NCI-H774 (cell line): ENCODE measurements at places on chromosomes 12 and 14.

GRCh38 chr12:49730568-49731101 is 10.7 kb upstream of the TMBIM6 start:
- no peak for DNase-seq

DNA sequence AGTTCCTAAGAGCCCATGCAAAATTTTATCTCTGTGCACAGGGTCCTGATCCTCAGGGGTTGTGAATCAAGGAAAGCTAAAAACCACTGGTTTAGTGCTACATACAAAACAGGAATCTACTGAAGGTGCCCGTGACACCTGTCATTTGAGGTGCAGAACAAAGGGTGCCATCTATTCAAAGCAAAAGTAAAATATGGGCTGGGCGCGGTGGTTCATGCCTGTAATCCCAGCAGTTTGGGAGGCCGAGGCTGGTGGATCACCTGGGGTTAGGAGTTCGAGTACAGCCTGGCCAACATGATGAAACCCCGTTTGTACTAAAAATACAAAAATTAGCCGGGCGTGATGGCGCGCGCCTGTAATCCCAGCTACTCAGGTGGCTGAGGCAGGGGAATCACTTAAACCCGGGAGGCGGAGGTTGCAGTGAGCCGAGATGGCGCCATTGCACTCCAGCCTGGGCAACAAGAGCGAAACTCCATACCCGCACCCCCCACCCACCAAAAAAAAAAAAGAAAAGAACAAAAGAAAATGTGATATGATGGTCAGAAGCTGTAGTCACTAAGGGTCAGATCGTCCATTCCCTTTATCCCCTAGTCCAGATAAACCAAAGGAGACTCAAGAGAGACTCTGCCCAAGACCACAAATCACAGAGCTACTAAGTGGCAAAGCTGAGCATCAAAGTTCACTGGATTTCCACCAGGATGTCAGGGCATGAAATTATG is 3.4 kb downstream of the PPTC7 start:
- DNase-seq, result no peak

- DNase-seq, result no peak
These were observed 290.8 kb downstream of the EMP1 start for GRCh38 chr12:13487326-13487725.

GRCh38 chr14:100775831-100776591 is 49.3 kb downstream of the DLK1 start:
- DNase-seq, result no peak

GRCh38 chr12:75660107-75660530 is 148.7 kb upstream of the KRR1 start:
- DNase-seq, result no peak

DNA sequence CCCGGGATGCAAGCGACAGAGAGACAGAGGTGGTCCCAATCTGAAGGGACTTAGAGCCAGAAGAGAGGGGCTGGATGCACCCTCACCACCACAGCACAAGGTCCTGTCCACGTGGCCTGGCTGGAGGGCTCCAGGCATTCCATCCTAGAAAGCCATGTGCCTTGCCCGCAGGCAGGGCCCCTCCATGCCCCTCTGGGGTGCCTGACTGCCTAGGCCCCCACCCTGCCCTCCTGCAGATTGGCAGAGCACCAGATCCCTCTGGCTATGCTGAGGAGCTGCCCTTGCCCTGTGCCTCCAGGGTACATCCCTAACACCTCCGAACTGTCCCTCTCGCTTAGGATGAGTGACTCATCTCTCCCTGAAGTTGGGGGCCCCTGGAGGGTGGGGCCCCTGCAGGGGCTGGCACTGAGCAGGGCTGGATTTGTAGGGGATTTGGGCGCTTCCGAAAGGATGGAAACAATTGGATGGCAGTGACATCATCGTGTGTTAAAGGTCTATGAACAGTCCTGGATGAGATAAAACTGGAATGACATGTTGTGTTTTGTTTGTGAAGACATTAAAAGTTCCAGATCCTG is 50.9 kb downstream of the CHGA start:
- DNase-seq, result no peak

DNA sequence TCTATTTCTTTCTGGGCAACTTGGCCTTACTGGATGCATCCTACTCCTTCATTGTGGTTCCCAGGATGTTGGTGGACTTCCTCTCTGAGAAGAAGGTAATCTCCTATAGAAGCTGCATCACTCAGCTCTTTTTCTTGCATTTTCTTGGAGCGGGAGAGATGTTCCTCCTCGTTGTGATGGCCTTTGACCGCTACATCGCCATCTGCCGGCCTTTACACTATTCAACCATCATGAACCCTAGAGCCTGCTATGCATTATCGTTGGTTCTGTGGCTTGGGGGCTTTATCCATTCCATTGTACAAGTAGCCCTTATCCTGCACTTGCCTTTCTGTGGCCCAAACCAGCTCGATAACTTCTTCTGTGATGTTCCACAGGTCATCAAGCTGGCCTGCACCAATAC is 5.3 kb downstream of the OR4N5 start:
- no peak for DNase-seq

GRCh38 chr12:21350975-21351374 is 16.3 kb upstream of the SLCO1A2 start:
- DNase-seq, result peak; percentile 23

GRCh38 chr12:101946233-101946611 is 68.8 kb downstream of the DRAM1 start:
- DNase-seq, result no peak

GRCh38 chr12:92943482-92944250 is 14.6 kb upstream of the EEA1 start:
- DNase-seq, result no peak

- DNase-seq, result no peak
These were observed 8.9 kb downstream of the CORO1C start for GRCh38 chr12:108722463-108722862.

- DNase-seq, result no peak
These were observed 97.6 kb upstream of the SLC38A2 start for GRCh38 chr12:46470036-46470627.

GRCh38 chr12:89238593-89238992 is 113.7 kb downstream of the DUSP6 start:
- DNase-seq, result no peak

DNA sequence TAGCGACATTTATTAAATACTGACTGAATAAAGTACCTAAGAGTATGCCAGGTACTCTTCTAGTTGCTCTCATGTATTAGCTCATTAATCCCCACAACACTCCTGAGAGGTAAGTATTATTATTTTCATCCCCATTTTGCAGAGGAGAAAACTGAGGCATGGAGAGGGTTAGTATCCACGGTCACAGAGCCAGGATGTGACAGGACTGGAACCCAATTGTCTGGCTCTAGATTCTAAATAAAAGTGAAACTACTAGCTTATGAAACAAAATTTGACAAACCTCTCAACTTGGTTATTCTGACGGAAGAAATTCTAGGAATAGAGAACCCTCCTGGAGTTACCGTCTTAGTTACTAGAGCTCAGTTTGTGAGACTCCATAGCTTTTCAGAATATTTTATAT is 112.2 kb downstream of the CHST11 start:
- DNase-seq, result no peak

DNA sequence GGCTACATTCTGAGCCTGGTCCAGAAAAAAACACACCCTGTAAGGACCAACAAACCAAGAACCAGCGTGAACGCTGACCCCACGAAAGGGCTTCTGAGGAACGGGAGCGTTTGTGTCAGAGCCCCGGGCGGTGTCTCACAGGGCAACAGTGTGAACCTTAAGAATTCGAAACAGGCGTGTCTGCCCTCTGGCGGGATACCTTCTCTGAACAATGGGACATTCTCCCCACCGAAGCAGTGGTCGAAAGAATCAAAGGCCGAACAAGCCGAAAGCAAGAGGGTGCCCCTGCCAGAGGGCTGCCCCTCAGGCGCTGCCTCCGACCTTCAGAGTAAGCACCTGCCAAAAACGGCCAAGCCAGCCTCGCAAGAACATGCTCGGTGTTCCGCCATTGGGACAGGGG is 7.9 kb downstream of the DACT1 start:
- no peak for DNase-seq

GRCh38 chr12:22919883-22920282 is 294.9 kb downstream of the ETNK1 start:
- no peak for DNase-seq

DNA sequence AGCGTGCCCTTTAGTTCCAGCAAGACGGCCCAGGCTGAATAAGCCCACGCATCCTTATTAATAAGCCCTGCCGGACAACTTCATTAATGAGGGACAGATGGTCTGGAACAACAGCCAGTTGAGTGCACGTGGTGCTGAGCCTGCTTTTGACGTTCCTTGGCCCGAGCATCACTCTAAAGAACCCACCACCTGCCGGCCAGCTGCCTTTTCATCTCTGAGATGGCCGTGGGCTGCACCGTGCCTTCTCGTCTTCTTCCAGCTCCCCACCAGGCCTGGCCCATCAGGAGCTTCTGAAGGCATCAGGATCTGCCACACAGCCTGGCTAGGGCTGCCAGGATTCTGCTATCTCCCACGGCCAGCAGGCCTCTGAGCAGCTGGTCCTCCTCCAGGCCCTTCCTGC is 80.0 kb downstream of the AACS start:
- no peak for DNase-seq

DNA sequence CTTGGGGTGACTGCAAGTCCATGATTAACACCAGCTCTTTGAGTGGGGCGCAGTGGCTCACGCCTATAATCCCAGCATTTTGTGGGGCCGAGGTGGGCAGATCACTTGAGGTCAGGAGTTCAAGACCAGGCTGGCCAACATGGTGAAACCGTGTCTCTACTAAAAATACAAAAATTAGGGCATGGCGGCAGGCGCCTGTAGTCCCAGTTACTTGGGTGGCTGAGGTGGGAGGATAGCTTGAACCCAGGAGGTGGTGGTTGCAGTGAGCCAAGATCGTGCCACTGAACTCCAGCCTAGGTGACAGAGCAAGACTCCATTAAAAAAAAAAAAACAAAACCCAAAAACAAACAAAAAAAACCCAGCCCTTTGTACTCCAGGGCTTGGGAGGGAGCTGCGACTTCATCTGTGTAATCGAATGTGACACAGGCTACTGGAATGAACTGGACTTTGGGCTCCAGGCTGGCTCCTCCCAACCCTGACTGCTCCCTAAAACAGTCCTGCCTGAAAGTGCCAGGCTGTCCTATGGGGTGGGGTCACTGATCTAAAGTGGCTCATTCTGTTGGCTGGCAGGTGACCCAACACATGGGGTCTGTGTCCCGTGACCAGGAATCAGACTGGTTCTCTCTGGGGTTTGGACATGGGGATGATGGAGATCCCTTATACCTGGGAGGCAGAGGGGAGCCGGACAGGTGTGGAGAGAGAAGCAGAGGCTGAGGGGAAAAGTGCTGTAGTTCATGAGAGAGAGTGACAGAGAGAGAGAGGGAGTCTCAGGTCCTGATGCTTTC is 9.3 kb upstream of the C12orf43 start:
- no peak for DNase-seq
